ENCODE measurements at places on chromosomes 4 and X.

DNA sequence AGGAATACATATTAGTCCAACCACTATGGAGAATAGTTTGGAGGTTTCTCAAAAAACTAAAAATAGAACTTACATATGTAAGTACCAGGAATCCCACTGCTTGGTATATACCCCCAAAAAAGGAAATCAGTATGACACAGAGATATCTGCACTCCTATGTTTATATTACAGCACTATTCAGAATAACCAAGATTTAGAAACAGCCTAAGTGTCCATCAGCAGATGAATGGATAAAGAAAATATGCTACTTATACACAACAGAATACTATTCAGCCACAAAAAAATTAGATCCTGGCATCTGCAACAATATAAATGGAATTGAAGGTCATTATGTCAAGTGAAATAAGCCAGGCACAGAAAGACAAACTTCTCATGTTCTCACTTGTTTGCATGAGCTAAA lies 27.5 kb upstream of the ABCG2 start:
- DNase-seq, result no peak

- DNase-seq, result no peak
These were observed 50.4 kb upstream of the CCDC160 start for GRCh38 chrX:134186362-134187121.

DNA sequence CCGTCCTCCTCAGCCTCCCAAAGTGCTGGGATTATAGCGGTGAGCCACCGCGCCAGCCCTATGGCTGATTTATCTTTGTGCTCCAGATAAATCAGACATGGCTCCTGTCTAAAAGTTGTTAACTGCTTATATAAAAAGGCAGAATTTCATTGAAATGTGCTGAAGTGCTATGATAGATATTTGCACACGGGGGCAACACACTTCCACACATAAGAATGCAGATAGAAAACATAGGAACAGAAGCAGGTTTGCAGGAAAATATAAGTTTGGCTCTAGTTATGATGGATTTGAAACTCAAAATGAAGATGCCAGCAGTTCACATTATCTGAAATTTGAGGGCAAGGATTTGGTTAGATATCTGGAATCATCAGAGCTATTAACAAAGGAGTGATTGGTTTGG lies 163.1 kb upstream of the SLITRK2 start:
- no peak for DNase-seq

GRCh38 chr4:2891294-2891693 lies 47.6 kb downstream of the ADD1 start:
- DNase-seq, result no peak

DNA sequence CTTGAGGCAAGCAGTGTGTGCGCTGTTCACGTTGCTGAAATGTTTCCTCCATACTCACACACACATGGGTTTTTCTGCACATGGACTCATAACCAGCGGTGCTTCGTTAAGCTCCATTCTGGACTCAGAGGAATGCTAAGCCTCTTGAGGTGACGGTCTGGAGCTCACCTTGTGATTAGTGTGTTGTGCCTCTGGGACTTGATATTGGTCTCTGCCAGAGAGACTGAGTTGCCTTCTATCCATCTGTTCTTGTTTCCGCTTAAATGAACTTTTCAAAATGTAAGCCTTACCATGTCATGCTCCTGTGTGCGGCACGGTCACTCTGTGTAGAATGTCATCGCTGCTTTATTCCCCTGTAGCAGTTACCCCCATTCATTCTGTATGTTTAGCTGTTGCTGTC lies 42.5 kb downstream of the ADD1 start:
- DNase-seq, result no peak

GRCh38 chrX:45907786-45908185 lies 637.4 kb downstream of the ZNF674 start:
- DNase-seq, result no peak

DNA sequence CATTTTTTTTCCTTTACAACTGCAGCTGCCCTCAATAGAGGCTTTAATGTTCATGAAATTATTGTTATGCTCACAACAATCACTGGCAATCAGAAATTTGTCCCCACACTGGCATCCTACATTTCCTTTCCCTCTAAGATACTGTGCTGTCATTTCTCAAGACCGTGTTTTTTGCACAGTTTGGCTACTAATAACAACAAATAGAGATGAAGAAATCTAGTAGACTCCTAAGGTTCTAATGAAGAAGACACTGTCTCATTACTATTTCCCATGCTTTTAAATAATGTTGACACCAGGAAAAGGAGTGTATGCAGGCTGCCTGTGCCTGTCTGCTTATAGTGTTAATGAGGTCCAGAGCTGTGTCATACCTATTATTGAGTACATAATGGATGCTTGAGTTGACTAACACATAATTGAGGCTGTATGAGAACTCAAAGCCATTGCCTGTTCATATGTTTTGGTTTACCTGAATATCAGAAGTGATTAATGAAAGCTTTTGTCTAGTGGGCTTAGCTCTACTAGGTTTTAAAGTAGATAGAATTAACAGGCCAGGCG lies 1.5 kb upstream of the EIF4E start:
- DNase-seq, result no peak

DNA sequence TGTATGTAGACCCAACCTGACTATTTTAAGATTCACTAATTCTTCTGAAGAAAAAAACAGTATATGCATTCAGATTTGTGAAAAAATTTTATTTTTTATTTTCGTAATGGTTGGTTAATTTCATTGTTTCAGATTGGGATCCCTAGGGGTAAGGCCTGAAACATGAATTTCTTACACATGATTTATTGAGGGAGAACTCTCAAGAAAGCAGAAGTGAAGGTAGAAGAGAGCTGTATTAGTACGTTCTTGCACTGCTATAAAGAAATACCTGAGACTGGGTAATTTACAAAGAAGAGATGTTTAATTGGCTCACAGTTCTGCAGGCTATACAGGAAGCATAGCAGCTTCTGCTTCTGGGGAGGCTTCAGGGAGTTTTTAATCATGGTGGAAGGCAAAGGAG lies 611.9 kb upstream of the TECRL start:
- no peak for DNase-seq

- no peak for DNase-seq
These were observed 8.6 kb upstream of the HAUS3 start for GRCh38 chr4:2250357-2251072.

DNA sequence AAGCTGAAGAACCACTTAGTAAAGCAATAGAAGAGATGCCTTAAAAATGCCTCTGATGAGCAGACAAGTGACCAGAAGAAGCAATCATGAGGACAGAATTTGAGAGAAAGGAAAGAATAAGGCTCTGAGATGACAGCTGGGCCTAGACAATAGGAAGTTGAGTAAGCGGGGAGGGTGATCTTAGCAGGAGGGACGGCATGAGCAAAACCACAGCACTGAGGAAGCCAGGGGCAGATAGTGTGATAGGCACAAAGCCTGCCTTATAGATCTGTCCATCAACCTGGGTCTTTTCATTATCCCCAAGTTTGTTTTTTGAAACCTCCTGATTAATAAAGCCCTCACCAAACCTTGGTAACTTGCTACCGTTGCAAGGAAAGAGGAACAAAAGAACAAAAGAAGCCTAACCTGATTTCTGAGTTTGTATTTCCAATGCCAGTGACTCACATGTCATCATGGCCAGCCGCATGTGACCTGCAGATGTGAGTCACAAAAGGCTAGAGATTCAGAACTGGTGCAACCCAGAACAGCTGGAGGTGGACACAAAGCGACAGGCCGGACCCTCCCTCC lies 55.7 kb upstream of the PPARGC1A start:
- no peak for DNase-seq

- no peak for DNase-seq
These were observed 37.6 kb downstream of the SEPTIN11 start for GRCh38 chr4:76987153-76987591.

DNA sequence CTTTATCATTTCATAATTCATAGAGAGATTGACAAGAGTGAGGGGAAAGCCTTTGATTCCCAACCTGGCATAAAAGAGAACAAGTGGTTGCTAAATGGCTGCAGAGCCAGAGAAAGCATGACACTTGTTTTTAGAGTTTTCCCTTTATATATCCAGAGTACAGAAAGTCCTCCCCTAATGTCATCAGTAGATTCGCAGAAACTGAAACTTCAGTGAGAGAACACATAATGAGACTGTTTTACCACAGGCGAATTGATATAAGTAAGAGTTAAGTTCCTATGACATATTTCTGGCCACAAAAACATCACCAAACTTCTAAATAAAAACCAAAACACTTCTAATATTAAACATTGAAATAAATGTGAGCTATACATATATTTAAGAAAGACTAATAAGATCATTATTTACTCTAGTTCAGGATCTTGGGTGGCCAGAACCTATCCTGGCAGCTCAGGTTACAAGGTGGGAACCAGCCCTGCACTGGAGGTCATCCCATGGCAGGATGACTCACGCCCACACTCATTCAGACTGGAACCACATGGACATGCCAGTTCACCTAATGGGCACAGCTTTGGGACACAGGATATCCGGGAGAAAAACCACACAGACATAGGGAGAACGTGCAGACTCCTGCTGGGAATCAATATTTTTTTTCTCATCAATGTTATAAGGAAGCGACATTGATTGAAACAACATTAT lies 35.5 kb downstream of the NWD2 start:
- no peak for DNase-seq

DNA sequence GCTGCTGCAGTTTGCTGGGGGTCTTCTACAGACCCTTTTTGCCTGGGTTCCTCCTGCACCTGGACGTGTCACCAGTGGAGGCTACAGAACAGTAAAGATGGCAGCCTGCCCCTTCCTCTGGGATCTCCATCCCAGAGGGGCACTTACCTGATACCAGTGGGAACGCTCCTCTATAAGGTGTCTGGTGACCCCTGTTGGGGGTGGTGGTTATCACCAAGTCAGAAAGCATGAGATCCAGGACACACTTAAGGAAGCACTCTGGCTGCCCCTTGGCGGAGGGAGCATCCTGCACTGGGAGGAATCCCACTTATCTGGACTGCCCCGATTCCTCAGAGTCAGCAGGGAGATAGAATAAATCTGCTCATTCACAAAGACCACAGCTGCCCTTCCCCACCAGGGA lies 218.9 kb upstream of the GALNTL6 start:
- DNase-seq, result no peak

DNA sequence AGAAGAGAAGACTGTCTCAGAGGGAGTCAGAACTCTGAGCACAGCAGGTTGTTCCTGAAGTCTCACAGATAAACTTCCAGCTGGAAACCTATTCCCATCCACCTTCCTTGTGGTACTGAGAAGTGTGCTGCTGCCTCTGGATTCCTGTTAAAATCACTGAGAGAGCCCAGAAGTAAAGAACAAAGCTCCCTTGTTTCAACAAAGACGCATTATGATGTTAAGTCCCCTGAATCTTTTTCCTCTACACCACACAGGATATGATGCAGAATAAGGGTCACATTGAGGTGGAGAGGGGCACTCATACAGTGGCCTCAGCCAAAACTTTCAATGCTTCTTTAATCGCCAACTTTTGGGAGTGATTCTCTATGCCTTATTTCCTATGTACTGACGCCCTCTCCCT lies 321.0 kb downstream of the OPHN1 start:
- no peak for DNase-seq

- DNase-seq, result no peak
These were observed 48.3 kb downstream of the MAP7D3 start for GRCh38 chrX:136202889-136203288.

DNA sequence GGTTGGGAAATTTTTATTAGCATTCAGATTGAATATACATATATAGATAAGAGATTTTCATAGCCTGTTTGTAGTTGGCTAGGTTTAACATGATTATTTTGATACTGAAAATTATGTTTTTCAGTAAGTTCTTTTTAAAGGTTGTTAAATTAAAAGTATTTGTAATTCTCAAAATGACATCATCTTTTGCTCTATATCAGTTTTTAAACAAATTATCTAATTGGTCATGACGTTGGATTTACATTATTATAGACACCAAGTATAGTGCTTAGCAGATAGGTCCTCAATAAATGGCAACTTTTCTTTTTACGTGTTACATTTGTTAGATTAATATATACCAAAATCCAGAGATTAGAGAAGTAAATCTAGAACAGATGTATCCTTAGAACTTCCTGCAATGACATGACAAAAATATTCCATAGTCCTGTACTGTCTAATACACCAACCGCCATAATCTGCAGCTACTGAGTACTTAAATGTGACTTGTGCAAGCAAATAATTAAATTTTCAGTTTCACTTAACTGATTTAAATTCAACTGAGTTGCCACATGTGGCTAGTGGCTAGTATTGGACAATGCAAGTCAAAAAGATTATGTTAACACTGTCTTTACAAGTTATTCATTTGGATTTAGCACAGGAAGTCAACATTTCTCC lies 1613.1 kb upstream of the TENM3 start:
- DNase-seq, result no peak

DNA sequence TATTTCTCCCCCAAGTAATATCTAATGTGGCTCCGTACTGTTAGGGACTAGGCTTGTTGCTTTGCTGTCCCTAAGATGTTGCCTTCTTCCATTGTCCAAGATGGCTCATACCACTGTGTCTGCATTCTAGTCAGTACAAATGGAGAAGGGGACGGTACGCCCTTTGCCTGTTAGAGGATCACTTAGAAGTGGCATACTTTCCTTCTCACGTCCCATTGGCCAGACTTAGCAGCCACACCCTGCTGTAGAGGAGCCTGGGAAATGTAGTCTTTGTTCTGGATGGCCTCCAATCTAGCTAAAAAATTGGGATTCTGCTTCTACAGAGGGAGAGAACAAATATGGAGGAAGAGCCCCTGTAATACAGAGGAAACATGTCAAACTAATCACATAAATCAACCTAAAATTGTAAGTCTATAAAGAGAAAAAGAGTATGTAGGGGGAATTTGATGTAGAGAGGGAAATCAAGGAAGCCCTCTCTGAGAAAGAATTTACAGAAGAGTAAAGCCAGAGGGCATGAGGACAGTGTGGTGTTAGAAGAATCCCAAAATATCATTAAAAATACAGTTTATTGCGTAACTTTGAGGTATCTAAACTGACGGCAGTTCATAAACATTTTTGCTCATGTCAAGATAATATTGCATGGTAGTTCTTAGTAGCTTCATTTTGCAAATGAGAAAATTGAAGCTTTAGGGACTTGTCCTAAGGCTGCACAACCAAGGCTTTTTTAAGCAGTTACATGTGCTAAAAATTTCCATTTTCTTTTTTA lies 15.1 kb downstream of the PRIMPOL start:
- no peak for DNase-seq

- no peak for DNase-seq
These were observed 38.6 kb upstream of the CRMP1 start for GRCh38 chr4:5931526-5931925.

DNA sequence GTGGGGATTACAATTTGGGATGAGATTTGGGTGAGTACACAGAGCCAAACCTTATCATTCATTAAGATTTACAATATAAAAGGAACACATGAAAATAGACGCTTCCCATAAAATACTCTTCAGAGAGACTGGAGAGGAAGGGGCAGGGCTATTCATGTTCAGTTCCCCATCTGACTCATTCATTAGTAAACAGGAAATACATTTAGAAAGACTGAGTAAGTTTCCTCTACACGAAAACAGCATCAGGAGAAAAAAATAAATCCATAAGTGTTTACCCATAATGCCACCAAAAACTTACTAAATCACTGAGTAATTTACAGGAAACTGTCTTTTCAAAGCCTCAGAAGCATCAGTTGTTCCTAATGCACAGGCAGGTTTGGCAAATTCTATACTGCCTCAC lies 255.4 kb upstream of the CXorf51A start:
- no peak for DNase-seq

All from C1 segment of cervical spinal cord (tissue), 14 donors.